ENCODE measurements at places on chromosomes 2 and 18.

GRCh38 chr2:37615804-37616676 lies 55.4 kb downstream of the CDC42EP3 start:
- DNase-seq = peak; percentile 83

- DNase-seq = no peak
These were observed 59.5 kb downstream of the MFSD6 start for GRCh38 chr2:190467575-190468083.

- no peak for DNase-seq
These were observed 83.5 kb downstream of the NCKAP1 start for GRCh38 chr2:182954789-182955188.

DNA sequence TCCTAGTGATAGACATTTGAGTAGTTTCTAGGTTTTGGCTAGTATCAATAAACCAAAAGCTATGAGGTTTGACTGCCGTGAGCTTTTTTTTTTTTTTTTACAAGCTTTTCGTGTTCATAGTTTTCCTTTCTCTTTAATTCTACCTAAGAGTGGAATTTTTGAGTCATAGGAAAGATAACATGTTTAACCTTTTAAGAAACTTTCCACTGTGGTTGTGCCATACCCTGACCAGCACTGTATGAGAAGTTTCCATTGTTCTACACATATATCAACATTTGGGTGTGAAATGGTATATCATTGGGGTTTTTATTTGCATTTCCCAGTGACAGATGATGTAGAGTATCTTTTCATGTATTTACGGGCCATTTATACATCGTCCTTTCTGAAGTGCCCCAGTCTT lies 31.7 kb downstream of the UBE2F start:
- DNase-seq = peak; percentile 3

GRCh38 chr2:176157499-176158185 lies 535 bp downstream of the HOXD3 start:
- no peak for DNase-seq

- DNase-seq = no peak
These were observed 735.9 kb downstream of the ERBB4 start for GRCh38 chr2:211802666-211803065.

DNA sequence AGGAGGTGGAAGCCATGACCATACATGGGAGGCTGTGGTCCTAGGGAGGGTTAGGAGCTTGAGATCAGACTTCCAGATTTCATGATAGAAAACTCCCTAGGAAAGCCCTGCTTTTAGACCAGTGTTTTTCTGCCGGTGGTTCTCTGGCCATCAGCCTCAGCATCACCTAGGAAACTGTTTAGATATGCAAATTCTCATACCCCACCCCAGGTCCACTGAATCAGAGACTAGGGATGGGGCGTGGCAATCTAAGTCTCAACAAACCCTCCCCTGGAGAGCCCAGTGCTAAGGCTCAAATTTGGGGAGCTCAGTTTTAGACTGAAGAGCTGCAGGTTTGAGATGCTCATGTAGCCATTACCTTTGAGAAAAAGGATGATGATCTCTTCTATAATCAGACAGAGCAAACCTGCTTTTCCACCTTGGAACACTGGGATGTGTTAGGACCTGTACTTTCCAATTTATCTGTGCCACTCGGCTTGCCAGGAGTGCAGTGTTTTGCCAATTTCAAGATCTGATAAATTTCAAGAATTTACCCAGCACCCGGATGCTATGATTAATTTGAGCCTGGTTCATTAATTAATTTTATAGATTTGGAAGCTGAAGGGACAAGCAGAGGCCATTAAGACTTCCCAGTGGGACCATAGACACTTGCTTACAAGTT lies 31.5 kb upstream of the LYPD6B start:
- no peak for DNase-seq

Data from CD4-positive, alpha-beta T cell treated with Interleukin-6 at 100 ng/mL for 8 hours (primary cell).